ENCODE measurements at places on chromosomes 1 and 21. TPM values are rescaled to one million over a fixed set of nuclear protein-coding genes. Genes with fewer than 3 reads are reported as not detected.

GRCh38 chr1:205858141-205858961 lies 8.4 kb upstream of the PM20D1 start:
- DNase-seq: no peak
- no peaks in the 10 kb centered on the region for H3K36me3 ChIP-seq
- no peak overlapping the region for H3K4me3 ChIP-seq
- H3K4me1 ChIP-seq: no peaks in the 10 kb centered on the region

DNA sequence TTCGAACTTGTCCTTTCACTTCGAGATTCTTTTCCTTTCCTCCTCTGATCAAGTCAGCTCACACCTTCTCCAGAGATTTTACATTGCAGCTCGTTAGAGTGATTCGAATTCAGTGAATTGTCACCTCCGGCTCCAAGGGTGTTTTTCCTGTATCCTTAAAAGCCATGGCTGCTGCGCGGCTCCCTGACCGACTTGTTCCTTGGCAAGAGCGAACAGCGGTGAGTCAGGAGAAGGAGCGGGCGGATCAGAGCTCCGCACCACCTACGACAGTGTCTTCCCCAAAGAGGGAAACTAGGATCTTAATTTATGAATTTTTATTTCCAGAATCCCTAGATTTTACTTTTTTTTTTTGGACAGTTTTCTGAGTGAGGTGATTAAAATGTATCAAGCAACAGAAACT lies 204.4 kb upstream of the ADGRL2 start:
- H3K4me1 ChIP-seq: no peaks in the 10 kb centered on the region
- H3K27ac ChIP-seq: no peak overlapping the region
- no peaks in the 10 kb centered on the region for H3K36me3 ChIP-seq
- DNase-seq: no peak
- H3K27me3 ChIP-seq: no peaks in the 10 kb centered on the region

DNA sequence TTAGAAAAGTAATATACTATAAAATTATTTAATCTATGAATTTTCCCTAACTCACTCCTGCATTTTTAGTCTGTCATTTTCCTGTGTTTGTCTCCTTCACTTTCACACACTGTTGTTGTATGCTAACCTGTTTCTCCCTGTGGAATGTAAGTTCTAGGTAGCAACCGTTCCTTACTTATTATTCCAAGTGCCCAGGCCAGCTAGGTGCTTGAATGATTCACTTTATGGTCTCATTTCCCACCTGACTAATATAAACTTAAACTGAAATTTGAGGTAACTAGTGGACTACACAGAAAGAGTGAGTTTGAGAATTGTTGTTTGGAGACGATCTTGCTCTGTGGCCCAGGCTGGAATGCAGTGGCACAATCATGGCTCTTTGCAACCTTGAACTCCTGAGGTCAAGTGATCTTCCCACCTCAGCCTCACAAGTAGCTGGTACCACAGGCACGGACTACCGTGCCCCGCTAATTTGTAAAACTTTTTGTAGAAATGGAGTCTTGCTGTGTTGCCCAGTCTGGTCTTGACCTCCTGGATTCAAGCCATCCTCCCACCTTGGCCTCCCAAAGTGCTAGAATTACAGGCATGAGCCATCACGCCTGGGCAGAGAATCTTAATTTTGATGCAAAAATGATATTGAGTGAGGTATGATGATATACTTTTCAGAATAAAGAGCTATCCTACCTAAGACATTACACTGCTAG lies 1.9 kb downstream of the ZYG11B start:
- H3K4me1 ChIP-seq: peaks cover 33% of the 10 kb centered on the region
- no peaks in the 10 kb centered on the region for H3K27me3 ChIP-seq
- H3K4me3 ChIP-seq: no peak overlapping the region
- H3K27ac ChIP-seq: no peak overlapping the region

GRCh38 chr1:80534606-80535360 lies 1266.0 kb upstream of the ADGRL2 start:
- no peak for DNase-seq
- no peaks in the 10 kb centered on the region for H3K36me3 ChIP-seq
- H3K4me1 ChIP-seq: peaks cover 5% of the 10 kb centered on the region
- H3K4me3 ChIP-seq: no peak overlapping the region

- no peak for DNase-seq
- no peaks in the 10 kb centered on the region for H3K4me1 ChIP-seq
- no peak overlapping the region for H3K4me3 ChIP-seq
- no peak overlapping the region for H3K27ac ChIP-seq
- H3K36me3 ChIP-seq: peaks cover 2% of the 10 kb centered on the region
- peaks cover 26% of the 10 kb centered on the region for H3K27me3 ChIP-seq
Observed at GRCh38 chr1:115565791-115566190, 76.0 kb upstream of the VANGL1 start.

DNA sequence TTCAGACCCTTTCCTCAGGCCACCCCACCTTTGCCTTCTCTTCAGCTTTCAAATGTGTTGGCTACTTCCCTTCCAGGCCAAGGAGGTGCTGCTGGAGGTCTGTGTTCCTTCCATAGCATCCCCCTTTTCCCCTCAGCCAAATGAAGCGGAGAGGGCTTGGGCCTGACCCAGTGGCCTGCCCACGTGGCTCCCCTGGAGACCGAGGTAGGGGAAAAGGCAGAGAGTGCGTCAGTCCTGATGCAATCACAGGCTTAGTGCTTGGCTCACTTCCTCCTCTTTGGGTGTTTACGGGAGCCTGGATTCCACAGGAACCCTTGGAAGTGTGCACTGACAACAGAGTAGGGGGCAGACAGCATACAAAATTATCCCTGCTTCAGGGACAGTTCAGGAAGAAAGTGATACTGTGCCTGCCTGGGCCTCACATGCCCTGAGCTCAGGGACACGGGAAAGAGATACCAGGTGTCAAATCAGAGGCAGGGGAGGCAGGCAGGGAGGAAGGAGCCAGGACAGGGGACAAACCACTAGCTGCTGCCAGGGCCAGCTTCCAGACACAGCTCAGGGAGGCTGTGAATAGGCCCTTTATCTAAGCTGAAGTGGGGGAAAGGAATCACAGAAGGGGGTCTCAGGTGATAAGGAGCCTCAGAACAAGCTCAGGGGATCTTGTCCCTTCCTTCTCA lies 16.6 kb upstream of the PTP4A2 start:
- H3K36me3 ChIP-seq: no peaks in the 10 kb centered on the region
- peak overlapping the region; percentile 63 for H3K27ac ChIP-seq
- no peaks in the 10 kb centered on the region for H3K27me3 ChIP-seq

DNA sequence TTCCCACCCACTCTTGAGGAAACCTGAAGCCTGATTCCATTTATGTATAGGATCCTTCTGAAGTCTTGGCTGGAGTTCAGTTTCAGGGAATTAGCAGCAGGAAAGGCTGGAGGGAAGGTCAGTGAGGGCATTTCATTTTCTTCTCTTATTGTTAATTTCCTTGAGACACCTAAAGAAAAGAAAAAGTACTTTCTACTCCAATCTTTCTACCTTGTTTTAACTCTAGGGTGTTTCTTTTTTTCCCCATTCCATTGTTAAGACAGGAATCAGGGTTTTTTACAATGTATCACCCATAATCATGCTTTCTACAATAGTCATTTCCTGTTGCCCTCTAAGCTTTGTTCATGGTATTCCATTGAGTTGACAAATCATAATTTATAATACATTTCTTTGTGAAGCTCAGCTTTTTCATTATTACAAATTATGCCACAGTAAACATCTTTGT lies 27.4 kb downstream of the SNRPE start:
- no peaks in the 10 kb centered on the region for H3K4me1 ChIP-seq
- H3K4me3 ChIP-seq: no peak overlapping the region
- no peak overlapping the region for H3K27ac ChIP-seq
- no peaks in the 10 kb centered on the region for H3K27me3 ChIP-seq
- DNase-seq: no peak

GRCh38 chr1:157025856-157026255 lies 19.7 kb downstream of the ARHGEF11 start:
- H3K36me3 ChIP-seq: no peaks in the 10 kb centered on the region
- no peaks in the 10 kb centered on the region for H3K4me1 ChIP-seq
- no peak overlapping the region for H3K4me3 ChIP-seq
- H3K27ac ChIP-seq: no peak overlapping the region
- peaks cover 17% of the 10 kb centered on the region for H3K27me3 ChIP-seq
- no peak for DNase-seq

DNA sequence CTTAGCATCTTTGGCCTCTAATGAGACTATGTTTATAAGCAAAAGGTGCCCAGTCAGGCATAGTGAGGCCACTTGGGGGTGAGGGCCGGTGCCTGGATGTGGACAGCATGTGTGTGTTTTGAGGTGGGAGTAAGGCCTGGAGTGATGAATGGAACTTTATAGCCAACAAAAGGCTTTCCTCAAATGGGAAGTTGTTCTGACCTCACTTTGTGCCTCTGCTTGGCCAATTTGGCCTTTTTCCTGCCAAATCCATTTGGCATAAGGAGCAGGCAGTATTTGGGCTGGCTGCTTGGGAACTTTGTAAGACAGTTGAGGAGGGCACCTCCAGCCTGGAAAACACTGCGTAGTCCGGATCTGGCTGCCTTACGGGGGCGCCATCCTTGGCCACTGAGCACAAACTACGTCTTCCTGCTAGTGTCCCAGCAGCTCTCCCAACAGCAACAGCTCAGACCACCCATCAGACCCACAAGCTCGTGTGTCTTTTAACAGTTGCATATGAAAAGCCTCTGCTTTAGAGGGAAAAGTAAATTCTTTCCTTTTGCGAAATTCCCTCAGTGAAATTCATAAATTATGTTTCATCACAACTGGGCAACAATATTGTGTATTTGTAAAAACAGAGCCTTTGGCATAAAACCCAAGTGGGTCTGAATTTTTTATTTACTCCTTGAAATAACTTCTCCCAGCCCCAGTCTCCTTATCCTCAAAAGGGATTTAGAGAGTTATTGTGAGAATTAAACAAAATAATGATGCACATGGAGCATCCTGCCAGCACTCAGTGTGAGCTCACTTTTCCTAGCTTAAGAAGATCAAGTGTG lies 322.9 kb downstream of the DISC1 start:
- no peak overlapping the region for H3K27ac ChIP-seq
- H3K4me3 ChIP-seq: no peak overlapping the region
- H3K36me3 ChIP-seq: peaks cover 7% of the 10 kb centered on the region
- no peaks in the 10 kb centered on the region for H3K27me3 ChIP-seq
- H3K4me1 ChIP-seq: no peaks in the 10 kb centered on the region

- DNase-seq: no peak
- peaks cover 30% of the 10 kb centered on the region for H3K4me1 ChIP-seq
- H3K4me3 ChIP-seq: peak overlapping the region; percentile 95
- no peaks in the 10 kb centered on the region for H3K27me3 ChIP-seq
- peak overlapping the region; percentile 98 for H3K27ac ChIP-seq
Observed at GRCh38 chr1:84573481-84573966, 716 bp downstream of the CTBS start.

GRCh38 chr1:156198831-156199349 lies 5.0 kb downstream of the SLC25A44 start:
- no peak overlapping the region for H3K4me3 ChIP-seq
- peak; percentile 72 for DNase-seq
- H3K4me1 ChIP-seq: peaks cover 66% of the 10 kb centered on the region
- no peaks in the 10 kb centered on the region for H3K27me3 ChIP-seq

DNA sequence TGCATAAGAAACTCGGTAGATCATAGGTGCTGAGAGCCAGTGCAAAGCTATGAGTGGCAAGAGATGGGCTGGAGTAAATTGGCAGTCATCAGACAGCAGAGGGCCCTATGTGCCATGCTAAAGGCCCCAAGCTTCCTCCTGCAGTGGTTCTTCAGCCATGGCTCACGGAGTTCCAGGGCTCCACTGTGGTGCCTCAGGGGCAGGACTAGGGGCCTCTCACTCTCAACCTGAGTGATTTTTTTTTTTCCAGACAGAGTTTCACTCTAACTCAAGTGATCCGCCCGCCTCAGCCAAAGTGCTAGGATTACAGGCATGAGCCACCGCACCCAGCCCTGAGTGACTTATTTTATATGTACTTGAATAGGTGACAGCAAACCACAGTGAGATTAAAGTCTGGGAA lies 10.4 kb upstream of the GJA8 start:
- H3K4me3 ChIP-seq: no peak overlapping the region
- no peaks in the 10 kb centered on the region for H3K27me3 ChIP-seq
- no peaks in the 10 kb centered on the region for H3K36me3 ChIP-seq
- DNase-seq: peak; percentile 35
- peaks cover 2% of the 10 kb centered on the region for H3K4me1 ChIP-seq
- H3K27ac ChIP-seq: no peak overlapping the region

- no peaks in the 10 kb centered on the region for H3K4me1 ChIP-seq
- no peak overlapping the region for H3K4me3 ChIP-seq
- no peak overlapping the region for H3K27ac ChIP-seq
- DNase-seq: no peak
Observed at GRCh38 chr1:74799119-74799657, 66.2 kb downstream of the TYW3 start.

DNA sequence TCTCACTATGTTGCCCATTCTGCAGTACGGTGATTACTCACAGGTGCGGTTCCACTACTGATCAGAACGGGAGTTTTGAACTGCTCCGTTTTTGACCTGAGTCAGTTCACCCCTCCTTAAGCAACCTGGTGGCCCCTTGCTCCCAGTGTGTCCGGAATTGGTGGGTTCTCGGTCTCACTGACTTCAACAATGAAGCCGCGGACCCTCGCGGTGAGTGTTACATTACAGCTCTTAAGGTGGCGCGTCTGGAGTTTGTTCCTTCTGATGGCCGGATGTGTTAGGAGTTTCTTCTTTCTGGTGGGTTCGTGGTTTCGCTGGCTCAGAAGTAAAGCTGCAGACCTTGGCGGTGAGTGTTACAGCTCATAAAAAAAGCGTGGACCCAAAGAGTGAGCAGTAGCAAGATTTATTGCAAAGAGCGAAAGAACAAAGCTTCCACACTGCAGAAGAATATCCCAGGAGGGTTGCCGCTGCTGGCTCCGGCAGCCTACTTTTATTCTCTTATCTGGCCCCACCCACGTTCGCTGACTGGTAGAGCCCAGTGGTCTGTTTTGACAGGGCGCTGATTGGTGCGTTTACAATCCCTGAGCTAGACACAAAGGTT lies 17.6 kb upstream of the PARP1 start:
- DNase-seq: peak; percentile 50
- H3K36me3 ChIP-seq: no peaks in the 10 kb centered on the region
- peaks cover 14% of the 10 kb centered on the region for H3K4me1 ChIP-seq
- no peaks in the 10 kb centered on the region for H3K27me3 ChIP-seq

DNA sequence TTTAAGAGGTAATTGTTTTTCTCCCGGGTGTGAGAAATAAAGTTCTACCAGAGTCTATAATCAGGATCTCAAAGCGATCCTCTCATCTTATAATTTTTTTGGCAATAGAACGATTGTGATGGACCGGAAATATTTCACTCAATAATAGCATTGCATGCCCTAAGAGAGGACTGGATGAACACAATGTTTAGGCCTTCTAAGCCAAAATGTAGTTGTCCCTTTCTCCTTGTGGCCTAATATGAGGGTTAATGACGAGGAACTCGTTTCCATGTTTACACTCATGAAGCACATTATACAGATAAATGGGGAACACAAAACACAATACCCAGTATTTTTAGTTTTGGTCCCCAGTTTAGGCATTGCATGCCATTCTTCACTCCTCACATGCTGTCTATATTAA lies 5.9 kb downstream of the TBX15 start:
- peaks cover 37% of the 10 kb centered on the region for H3K4me1 ChIP-seq
- peaks cover 9% of the 10 kb centered on the region for H3K36me3 ChIP-seq
- H3K27ac ChIP-seq: no peak overlapping the region
- H3K4me3 ChIP-seq: no peak overlapping the region
- peaks cover 87% of the 10 kb centered on the region for H3K27me3 ChIP-seq
- no peak for DNase-seq

The TMEM82 gene
- total RNA-seq: not detected

The NPHS2 gene
- total RNA-seq: not detected

The MAP1LC3C gene
- not detected for total RNA-seq

The CFHR4 gene
- not detected for total RNA-seq
